ENCODE measurements at places on chromosomes 4 and X.

- no peak for DNase-seq
Observed at GRCh38 chrX:49137492-49137891, 14.0 kb upstream of the GPKOW start.

DNA sequence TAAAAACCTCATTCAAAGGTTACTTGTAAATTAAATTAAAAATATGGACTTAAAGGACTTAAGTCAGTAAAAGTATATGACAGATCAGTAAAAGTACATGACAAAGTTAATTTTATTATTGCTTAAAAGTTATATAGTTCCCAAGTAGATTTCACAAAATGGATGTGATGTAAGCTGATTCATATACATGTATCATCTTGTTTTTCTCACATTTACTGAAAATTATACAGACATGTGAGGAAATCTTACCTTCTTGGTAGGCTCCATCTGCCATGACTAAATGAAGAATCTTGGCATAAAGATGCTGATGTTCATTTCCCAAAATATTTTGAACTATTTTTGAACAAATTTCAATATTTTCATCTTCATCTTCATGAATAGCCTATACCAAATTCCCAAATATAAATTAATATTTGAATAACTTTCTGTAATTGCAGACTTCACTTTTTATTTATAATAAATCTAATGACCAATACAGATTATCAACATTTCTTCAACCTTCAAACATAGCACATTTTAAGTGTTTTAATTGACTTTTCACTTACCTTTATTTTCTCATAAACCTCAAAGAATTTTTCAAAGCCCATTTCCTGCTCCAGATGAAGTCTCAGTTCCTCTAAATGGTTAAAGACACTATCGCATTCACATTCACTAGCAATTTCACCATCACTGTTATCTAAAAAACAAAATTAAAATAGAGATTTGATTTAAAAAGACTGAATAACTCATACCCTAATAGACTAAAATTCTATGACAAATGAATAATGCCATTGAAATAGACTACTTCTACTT is 129.4 kb upstream of the SH3RF1 start:
- DNase-seq = no peak

DNA sequence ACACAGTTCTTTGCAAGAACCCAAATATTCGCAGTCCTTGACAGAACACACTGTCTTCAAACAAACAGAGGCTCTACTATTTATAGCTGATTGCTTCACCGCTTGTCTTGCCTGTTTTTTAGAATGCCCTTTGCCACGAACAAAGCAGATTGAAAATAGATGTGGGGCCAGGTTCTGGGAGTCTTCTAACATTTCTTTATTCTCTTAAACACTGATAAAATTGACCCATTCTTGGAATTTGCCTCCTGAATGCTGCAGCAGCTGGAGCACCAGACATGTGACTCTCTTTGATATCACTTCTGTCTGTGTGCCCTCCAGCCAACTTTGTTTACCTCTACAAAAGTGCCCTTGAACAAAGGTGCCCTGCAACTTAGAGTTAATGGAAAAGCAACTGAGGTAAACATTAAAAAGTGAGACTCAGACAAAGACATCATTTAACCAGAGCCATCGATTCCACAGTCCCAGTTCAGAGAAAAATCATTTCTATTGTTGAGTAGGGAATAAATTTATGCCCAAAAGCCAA is 64.2 kb upstream of the SPP1 start:
- no peak for DNase-seq

GRCh38 chr4:147528054-147528453 is 47.2 kb downstream of the EDNRA start:
- DNase-seq = no peak

- DNase-seq = peak; percentile 67
Observed at GRCh38 chr4:8241895-8242696, 27.5 kb upstream of the HTRA3 start.

DNA sequence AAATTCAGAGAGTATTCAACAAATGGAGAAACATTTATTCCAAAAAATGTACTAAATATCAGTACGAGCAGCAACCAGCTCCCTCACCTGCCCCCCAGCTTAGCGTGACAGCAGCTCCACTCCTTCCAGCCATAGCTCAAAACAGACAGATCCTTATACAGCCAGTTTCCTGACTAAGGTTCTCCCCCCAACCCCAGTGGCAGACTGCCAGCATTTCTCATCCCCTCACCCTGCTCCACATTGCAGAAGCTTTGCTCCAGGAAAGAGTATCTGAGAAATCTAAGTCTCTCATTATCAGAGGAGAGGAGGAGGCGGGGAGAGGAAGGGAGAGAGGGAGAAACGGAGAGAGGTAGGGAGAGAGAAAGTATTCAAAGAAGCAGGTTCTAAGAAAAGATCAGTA is 53.3 kb upstream of the PASD1 start:
- no peak for DNase-seq

DNA sequence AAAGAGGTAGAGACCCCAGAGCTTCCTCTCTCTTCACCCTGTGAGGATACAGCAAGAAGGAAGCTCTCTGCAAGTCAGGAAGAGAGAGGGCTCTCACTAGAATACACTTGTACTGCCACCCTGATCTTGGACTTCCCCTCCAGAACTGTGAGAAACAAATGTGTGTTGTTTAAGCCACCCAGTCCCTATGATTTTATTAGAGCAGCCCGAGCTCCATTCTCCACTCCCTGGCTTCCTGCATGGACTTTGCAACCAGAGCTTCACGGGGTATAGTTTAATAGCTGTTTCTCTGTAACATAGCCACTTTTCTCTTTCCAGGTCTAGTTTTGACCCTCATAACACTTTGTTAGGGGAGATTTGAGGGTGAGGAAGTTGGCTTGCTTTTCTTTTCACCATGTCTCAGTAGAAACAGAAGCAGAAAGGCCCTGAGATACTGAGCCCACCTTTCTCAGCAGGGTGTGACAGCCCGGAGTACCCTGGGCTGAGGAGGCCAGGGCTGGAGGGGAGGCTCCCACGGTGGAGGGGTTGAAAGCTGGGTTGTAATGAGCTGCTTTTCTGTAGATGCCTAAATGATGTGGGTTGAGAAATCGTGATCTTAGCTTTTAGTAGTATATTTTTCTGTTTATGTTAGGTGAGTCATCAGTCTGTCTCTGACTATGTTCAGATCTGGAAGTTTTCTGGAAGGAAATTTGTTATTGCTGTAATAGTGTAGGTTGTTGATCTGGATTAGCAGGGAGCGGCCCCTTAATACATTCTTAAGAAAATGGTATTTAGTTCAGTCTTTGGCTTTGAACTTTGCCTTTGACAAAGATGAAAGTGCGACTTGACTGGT is 118.6 kb downstream of the PTTG2 start:
- no peak for DNase-seq

GRCh38 chr4:145538596-145538995 is 56.9 kb downstream of the SMAD1 start:
- DNase-seq = no peak

DNA sequence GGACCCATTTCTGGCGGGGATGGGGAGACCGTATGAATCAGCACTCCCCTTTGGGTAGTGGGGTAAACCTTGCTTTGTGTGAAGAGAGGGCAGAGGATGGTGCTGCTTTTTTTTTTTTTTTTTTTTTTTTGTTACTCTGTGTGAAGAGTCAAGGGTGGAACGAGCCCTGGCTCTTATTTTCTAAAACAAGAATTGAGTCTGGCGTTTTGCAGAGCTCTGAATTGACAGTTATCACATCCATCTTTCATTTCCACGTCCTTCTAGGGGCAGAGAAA is 1.2 kb downstream of the SLAIN2 start:
- DNase-seq = no peak

DNA sequence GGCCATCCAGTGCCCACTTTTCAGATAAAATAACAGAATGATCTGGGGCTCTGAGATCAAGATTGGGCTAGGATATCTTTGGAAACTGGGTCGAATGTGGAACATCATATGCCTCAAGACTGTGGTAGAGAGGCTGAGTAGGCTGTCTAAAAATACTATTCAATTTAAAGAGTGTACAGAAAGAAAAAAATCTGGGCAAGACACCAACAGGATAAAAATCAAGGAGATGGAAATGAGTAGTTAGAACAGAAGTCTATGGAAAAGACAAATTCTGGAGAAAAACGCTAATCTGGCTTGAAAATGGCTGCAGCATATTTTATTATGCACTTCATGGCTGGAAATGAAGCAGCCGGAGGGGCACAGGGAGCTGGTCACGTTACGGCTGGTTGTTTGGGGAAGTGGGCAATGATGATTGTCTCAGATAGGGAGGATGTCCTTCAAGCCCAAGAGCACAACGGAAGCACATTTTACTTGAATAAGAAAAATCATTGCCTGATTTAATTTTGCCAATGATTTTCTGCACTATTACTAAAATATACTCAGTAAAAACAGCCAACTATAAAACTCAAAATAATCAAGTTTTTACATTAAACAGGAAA is 27.1 kb upstream of the MAPK10 start:
- DNase-seq = no peak

DNA sequence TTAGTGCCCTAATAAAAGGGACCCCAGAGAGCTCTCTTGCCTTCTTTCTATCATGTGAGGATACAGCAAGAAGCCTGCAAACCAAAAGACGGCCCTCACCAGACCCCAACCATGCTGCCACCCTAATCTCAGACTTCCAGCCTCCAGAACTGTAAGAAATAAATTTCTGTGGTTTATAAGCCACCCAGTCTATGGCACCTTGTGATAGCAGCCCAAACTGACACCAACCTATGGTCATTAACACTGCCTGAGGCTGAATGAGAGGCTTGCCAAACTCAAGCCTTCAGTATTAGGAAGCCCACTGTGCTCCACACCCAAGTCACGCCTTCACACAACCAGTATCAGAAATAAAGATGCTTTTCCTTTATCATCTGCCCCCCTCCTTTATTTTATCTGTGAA is 127.3 kb upstream of the KLF3 start:
- no peak for DNase-seq

- DNase-seq = no peak
Observed at GRCh38 chr4:118338981-118339765, 13.6 kb downstream of the PRSS12 start.

GRCh38 chr4:165131247-165131832 is 18.7 kb upstream of the TMEM192 start:
- DNase-seq = peak; percentile 50

- no peak for DNase-seq
Observed at GRCh38 chr4:52833941-52834525, 28.1 kb upstream of the RASL11B start.

- no peak for DNase-seq
Observed at GRCh38 chrX:48003367-48003757, 427 bp downstream of the ZNF182 start.

GRCh38 chrX:137425986-137426385 is 139.9 kb upstream of the ZIC3 start:
- no peak for DNase-seq

DNA sequence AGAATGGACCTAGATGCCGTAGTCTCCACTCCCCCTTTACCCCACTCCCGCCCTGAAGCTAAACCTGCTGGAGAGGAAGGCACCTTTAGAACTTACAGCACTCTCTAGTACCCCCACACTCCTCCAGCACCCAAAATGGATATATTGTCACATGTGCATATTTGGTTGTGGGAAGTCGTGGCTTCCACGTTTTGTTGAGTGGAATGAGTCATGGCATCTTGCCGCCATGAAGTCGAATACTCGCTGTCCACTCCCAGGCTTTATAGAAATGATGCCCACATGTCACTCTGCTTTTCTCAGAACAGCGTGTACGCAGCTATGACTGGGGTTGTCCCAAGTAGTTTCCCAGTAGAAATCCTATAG is 545 bp downstream of the ABCE1 start:
- no peak for DNase-seq

DNA sequence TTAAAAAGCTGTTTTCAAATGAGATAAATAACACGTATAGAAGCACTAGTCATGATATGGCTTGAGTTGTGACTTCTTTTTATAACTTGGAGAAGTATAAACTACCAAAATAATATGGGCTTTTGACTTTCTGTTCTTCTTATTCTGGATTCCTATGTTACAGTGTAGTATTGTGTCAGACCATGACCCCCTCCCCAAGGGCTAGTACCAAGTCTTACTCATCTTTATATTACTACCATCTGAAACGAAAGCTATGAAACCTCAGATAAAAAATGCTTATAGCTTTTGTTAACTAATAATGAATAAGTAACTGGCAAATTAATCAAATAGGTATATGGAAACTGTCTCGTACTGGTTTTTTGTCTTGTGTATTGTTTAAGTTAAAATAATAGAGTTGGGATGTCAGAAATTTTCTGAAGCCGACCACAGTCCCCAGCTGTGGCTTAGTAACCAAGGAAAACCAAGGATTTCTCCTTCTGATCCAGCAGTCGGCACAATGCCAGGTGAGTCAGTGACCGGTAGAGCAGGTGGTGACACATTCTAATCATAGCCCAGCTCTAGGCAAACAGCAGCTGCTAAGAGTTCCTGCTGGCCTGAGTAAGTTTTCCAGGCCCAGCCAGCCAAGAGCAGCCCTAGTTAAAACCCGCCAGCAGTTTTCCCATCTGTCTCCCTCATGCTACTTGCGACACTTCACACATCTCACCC is 163.3 kb upstream of the PRDX4 start:
- DNase-seq = no peak
